Upper lobe of right lung (tissue), 1 donor: ENCODE measurements at places on chromosomes 4 and X. TPM values are rescaled to one million over a fixed set of nuclear protein-coding genes. Genes with fewer than 3 reads are reported as not detected.

IL13RA1 gene
- total RNA-seq = 74.2 TPM

- DNase-seq = no peak
These were observed 137.1 kb downstream of the RELL1 start for GRCh38 chr4:37549041-37549440.

- no peak for DNase-seq
These were observed 244.5 kb downstream of the SCFD2 start for GRCh38 chr4:53121264-53121865.

RHOH gene
- 8.8 TPM for total RNA-seq

- DNase-seq = no peak
These were observed 2.6 kb downstream of the MSX1 start for GRCh38 chr4:4862071-4862551.

- no peak for DNase-seq
These were observed 18.3 kb upstream of the STX18 start for GRCh38 chr4:4560136-4560535.

GRCh38 chr4:123352240-123352945, 44.2 kb upstream of the SPRY1 start:
- DNase-seq = no peak

VSIG4 gene
- total RNA-seq = 237 TPM

DNA sequence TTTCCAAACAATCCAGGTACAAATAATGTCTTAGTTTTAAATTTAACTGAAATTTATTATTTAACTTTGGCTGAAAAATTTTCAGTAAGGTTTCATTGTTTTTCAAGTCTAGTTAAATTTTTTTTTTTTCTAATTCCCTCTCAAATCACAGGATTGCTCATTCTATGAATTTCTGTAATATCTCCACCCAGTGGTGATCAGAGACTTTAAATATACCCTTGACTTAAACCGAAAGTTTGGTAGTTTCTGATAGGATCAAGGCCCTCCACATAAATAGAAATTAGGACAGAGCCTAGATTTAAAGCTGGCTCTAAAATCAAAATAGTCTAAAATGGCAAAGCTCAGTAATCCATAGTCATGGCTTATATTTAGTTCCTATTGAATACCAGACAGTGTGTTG, 175.4 kb downstream of the TBCK start:
- no peak for DNase-seq

ANXA3 gene
- 182 TPM for total RNA-seq

- no peak for DNase-seq
These were observed 2.9 kb downstream of the TBL1X start for GRCh38 chrX:9467751-9468150.

DNA sequence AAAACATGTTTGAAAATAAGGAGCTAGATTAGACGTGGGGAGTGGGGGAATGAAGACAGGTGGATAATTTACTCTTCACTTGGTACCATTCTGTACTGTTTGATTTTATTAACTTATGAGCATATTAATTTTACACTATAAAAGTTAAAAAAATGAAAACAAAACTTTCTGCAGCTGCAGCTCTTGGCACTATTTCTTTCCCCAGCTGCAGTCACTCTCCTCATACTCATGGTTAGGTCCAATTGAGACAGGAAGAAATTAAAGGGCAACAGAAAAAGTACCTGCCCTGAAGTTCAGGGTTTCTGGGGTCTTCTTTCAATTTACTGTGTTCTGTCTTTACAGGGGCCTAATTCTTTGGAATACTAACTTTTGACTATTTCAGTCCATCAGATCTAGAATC, 15.4 kb downstream of the MAD2L1 start:
- no peak for DNase-seq

GRCh38 chr4:122705009-122705408, 27.5 kb upstream of the BBS12 start:
- no peak for DNase-seq

- DNase-seq = peak; percentile 61
These were observed 16.2 kb downstream of the DGKQ start for GRCh38 chr4:957231-957580.

DNA sequence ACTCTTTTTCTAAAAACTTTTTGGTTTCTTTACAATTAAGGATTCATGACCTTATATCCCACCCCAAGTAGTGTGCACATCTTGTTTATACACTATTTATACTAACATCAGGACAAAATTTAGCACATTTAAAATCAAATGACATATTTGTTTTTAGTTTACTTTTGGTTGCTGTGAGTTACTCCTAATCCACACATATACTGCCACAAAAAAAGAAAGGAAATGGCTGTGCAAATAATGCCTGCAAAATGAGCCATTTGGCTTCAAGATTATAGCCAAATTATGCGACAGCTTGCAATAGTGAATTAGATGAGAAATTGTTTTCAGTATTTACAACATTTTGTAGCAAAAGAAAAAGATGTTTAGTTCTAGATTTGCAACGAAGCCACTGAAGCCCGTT, 10.4 kb upstream of the ARHGEF38 start:
- no peak for DNase-seq

LDOC1 gene
- 19.1 TPM for total RNA-seq

WDFY3 gene
- total RNA-seq = 126 TPM

GAGE12H gene
- not detected for total RNA-seq

DNA sequence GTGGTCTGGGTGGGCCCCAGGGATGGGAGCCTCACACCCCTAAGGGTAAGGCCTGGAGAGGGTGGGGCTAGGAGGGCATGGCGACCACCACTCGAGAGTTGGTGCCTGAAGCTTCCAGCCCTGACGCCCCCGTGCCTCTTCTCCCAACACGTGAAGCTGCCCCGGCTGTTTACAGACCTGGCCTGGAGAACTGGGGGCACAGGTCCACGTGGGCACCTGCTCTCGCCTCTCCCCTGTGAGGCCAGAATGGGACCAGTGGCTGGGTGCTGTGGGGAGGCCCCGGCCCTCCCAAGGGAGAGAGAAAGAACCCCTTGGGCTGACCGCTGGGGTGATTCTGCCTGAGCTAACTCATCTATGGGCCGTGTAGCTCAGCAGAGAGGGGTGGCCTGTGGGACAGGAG, 15.5 kb downstream of the NAT8L start:
- peak; percentile 39 for DNase-seq

KIAA1210 gene
- total RNA-seq = not detected

- DNase-seq = no peak
These were observed 55.6 kb downstream of the HAUS3 start for GRCh38 chr4:2186133-2186864.

ARMCX5 gene
- total RNA-seq = 9.4 TPM

EREG gene
- 0.69 TPM for total RNA-seq

GRCh38 chrX:37726346-37726745, 40.8 kb downstream of the XK start:
- no peak for DNase-seq

DNA sequence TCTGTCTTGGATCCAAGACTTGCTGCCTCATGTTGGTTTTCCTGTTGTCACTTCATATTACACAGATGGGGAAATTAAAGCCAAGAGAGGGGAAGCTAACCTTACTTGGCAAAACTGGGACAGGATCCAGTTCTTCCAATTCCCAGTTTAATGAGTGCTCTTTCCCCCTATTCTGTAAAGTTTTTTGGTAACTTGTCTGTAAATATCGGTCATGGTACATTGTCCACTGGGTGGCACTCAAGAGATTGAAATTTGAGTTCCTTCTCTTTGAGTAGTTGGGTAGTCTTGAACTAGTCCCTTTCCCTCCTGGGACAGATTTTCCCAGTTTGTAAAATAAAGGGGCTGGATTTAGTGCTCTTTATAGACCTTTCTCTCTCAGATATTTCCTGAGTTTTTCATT, 12.4 kb upstream of the EOLA2 start:
- DNase-seq = no peak

PPP4R3C gene
- not detected for total RNA-seq

GRCh38 chr4:160611181-160611580, 1508.3 kb downstream of the RAPGEF2 start:
- no peak for DNase-seq

- DNase-seq = no peak
These were observed 119.8 kb upstream of the TEX13D start for GRCh38 chrX:124212622-124213021.

KLHL4 gene
- total RNA-seq = 1.0 TPM

- no peak for DNase-seq
These were observed 5.7 kb downstream of the IL2 start for GRCh38 chr4:122450847-122451246.

DNA sequence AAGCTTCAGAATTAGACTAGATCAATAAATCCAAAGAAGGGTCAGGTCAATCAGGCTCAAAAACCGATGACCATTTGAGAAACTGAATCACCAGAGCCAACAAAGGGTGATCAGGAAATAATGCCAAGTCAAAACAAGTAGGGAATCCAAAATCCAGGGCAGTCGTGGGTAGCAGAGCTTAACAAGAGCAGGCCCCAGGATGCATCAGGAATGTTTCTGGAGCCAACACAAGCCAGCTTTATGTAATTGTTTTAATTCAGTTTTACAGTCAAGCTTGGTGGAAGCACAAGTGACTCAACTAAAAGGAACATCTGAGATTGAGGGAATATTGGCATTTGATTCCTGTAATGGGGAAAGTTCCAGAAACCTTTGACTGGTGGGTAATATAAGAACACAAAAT, 237.9 kb upstream of the EDA2R start:
- no peak for DNase-seq

ATP1B4 gene
- total RNA-seq = not detected

LUZP4 gene
- total RNA-seq = not detected
